ENCODE measurements at places on chromosomes 1 and 21. TPM values are rescaled to one million over a fixed set of nuclear protein-coding genes. Genes with fewer than 3 reads are reported as not detected.

DNA sequence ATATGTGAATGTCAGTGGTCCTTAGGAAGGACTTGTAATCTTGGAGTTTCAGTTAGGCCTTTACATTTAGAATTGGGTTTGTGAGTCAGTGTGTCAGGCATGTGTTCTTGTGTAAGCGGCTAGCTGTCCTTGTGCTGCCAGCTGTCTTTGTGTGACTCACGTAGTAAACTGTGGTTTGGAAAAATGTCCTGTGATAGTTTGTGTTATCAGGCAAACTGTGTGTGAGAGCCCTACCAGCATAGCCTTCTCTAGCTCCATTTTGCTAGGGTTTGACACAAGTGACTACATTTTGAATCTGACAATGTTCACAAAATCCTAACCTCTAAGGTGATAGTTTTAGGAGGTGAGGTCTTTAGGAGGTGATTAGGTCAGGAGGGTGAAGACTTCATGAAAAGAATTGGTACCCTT lies 6.9 kb upstream of the SLC35D1 start:
- no peak overlapping the region for H3K27ac ChIP-seq
- H3K4me1 ChIP-seq, result no peaks in the 10 kb centered on the region
- no peaks in the 10 kb centered on the region for H3K36me3 ChIP-seq
- no peak overlapping the region for H3K4me3 ChIP-seq
- H3K27me3 ChIP-seq, result no peaks in the 10 kb centered on the region

DNA sequence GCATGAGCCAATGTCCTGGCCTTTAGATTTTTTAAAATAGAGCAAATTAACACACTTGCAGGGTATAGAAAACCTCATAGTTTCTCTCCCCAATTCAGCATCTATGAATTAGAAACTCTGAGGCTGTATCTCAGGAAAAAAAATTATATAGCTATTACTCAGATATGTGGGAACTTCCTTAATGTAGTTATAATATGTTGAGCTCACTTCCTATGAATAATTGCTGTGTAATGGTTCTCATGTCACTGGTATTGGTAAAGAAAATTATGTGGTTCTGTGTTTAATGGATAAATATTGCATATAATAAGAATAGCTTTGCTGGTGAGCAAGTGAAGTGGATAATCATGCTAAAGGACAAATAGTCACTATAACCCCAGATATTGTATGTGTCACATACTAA lies 2019.8 kb downstream of the NCAM2 start:
- H3K27ac ChIP-seq, result no peak overlapping the region
- no peak overlapping the region for H3K4me3 ChIP-seq
- no peaks in the 10 kb centered on the region for H3K4me1 ChIP-seq
- no peaks in the 10 kb centered on the region for H3K27me3 ChIP-seq
- H3K36me3 ChIP-seq, result no peaks in the 10 kb centered on the region

- no peaks in the 10 kb centered on the region for H3K27me3 ChIP-seq
- no peak overlapping the region for H3K4me3 ChIP-seq
- no peak overlapping the region for H3K27ac ChIP-seq
- no peaks in the 10 kb centered on the region for H3K36me3 ChIP-seq
Measured at GRCh38 chr1:211822677-211823407, 7.7 kb downstream of the LPGAT1 start.

The HPCAL4 gene
- 1.9 TPM for total RNA-seq

The PTGER3 gene
- not detected for total RNA-seq

- peaks cover 42% of the 10 kb centered on the region for H3K4me1 ChIP-seq
- no peaks in the 10 kb centered on the region for H3K27me3 ChIP-seq
- H3K36me3 ChIP-seq, result no peaks in the 10 kb centered on the region
- no peak overlapping the region for H3K4me3 ChIP-seq
- no peak for DNase-seq
Measured at GRCh38 chr1:167086033-167086432, 4.1 kb downstream of the GPA33 start.

- H3K27me3 ChIP-seq, result no peaks in the 10 kb centered on the region
- DNase-seq, result no peak
- no peaks in the 10 kb centered on the region for H3K36me3 ChIP-seq
Measured at GRCh38 chr1:245085508-245086095, 69.2 kb upstream of the KIF26B start.

DNA sequence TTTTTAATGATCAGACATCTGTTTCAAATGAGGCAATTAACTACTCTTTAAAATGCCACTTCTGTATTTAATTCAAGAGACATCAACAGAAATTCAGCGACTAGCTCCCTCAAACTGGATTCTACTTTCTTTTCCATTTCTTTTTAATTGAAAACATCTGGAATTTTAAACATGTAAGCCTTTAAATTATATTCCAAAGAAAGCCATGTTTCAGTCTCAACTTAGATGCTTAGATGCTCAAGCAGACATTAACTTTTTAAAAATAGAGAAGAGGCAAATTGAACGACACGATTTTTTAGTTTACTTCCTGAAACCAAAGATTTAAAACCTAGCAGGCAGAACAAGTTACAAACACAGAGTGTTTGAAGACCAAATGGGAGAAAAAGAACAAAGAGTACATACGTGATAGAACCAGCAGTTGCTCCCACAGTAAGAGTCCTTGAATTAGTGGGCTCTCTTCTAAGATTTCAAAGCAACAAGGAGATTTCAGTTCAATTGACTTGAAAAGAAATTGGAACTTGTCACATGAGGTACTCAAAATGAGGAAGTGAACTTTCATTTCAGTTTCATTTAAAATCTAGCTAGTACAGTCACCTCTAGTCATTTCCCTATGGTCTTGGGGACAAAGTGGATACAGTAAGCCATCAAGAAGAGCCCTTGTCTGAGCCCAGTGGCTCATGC lies at the start of gene CTSS:
Gene CTSS, minus strand, starts transcription at position 483 of the 681 bp plus-strand sequence. CDS start 1,015 bp downstream, outside the sequence.
- H3K4me3 ChIP-seq, result peak within 1 kb of the TSS; percentile 61
- H3K4me1 ChIP-seq, result peaks cover 28% of the 10 kb centered on the region
- peak within 1 kb of the TSS; percentile 63 for H3K27ac ChIP-seq

The SH3BGR gene
- 4.5 TPM for total RNA-seq

The SMIM11 gene
- 9.2 TPM for total RNA-seq

DNA sequence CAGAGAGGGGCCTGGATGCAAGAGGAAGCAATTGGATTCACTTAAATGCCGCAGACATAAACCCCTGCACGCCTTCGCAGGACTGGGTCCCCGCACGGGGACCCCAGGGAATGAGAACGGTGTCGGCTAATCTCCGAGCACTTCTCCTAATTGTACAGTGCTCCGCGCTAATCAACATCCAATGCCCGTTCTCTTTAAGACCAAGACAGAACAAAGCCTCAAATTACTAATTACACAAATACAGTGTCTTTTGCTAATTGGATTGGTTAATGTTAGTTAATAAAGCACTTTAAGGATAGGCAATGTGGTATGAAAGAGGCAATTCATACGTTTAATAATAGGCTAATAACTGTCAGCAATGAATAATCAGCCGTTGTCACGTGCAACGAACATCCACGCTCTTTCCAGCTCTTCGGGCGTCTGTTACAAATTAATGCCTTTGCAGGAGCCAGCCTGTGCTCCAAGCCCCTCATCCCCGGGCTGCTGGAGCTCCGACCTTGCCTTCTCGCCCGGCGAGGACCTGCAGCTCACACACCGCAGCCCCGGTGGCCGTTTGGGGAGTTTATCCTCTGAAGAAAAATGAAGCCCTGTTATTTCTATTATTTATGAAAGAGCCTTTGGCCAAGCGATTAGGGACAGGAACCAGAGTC lies 157.8 kb downstream of the PRDM16 start:
- H3K27ac ChIP-seq, result no peak overlapping the region
- H3K4me1 ChIP-seq, result no peaks in the 10 kb centered on the region
- H3K27me3 ChIP-seq, result no peaks in the 10 kb centered on the region
- H3K36me3 ChIP-seq, result no peaks in the 10 kb centered on the region
- DNase-seq, result no peak

DNA sequence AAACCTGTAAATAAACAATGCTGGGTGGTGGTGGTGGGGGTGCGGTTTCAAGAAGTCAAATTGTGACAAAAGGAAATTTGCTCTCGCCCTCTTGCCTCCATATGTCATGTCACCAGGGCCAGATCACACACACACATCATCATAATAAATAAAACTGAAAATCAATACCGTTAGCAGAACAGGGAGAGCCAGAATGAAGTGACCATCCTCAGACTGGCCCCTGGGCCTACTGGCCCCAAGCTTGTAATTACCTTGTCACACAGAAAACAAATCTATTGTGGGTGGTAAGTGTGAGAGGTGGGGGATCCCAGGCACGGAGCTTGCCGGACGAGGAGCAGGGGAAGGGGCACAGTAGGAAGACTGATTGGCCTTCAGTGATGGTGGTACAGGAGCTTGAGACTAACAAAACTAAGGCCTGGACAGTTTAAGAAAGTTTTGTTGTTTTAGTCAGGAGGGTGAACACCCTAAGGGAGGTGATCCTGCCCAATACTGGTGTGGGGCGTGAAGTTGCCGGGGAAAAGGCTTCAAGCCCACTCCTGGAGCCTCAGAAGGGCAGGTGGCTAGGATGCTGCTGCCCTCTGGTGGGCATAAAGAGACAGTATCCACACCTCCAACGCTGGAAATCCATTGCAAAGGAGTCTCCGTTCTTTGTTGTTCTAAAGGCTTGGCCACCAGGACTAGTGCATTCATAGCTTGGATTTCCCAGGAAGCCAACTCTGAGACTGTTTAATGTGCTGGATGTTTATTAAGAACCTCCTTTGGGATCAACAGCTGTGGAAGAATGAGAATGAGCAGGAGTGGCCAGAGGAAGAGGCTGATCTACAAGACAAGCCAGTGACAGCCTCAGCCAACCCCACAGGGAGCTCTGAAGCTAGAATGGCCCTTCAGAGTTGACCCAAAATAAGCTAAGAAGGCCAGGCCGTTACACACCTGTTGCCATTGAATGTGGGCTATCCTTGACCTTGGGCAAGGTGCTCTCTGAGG lies 8.1 kb upstream of the C1orf216 start:
- H3K36me3 ChIP-seq, result no peaks in the 10 kb centered on the region
- no peaks in the 10 kb centered on the region for H3K27me3 ChIP-seq
- no peak overlapping the region for H3K4me3 ChIP-seq
- H3K27ac ChIP-seq, result no peak overlapping the region
- DNase-seq, result peak; percentile 71

DNA sequence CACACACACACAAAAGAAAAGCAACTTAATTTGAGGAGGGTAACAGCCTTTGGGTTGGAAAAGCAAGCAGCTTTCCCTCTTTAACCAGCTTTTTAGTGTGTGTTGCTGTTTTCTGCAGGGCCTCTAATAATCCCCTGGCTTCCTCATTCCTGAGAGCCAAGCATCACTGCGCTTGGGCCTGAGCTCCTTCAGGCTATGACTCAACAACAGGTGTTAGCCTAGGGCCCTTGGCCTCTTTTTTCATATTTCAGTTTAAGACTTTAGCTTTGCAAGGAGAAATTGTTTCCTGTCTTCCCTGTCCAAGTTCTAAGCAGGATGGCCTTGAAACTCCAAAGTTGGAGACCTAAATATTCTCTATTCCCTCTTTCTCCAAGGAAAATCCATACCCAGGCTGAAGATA lies 26.2 kb upstream of the SNX27 start:
- DNase-seq, result no peak
- no peaks in the 10 kb centered on the region for H3K4me1 ChIP-seq
- no peak overlapping the region for H3K4me3 ChIP-seq
- no peaks in the 10 kb centered on the region for H3K36me3 ChIP-seq

DNA sequence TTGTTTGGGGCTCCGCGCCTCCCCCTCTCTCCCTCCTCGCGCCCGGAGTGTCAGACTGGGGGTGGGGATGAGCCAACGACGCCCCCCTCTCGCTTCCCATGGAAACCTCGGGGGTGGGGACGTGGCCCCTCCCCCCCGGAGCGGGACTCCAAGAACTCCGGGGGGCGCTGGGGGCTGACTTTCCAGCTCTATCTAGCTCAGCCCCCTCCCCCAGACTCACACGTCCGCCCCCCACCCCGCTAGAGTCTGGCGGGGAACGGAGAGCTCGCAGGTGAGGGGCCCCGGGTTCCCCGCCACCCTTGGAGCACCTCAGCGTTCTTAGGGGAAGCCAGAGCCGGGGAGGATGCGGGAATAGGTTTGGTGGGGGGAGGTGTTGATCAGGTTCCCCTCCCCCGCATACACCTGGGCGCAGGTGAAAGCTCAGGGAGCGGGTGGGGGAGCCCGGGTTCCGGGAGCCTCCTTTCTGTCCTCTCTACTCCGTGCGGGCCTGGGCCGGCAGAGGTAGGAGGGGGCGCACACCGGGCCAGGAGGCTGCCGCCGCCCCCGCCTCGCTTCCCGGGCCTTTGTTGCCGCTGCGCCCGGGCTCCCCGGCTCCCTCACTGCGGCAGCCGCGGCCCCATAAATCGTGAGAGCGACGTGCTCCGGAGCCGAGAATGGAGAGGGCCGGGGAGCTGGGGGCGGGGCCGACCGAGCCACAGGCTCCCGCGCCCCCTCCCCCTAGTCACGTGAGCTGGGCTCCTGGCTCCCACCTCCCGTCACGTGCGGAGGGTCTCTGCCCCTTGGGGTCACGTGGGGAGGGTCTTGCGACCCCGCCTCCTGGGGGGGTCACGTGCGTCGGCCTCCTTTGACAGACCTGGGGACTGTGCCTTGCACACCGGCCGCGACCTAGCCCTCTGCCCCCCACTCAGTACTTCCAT lies 1.9 kb downstream of the EFNA3 start:
- DNase-seq, result peak; percentile 40
- peak overlapping the region; percentile 16 for H3K27ac ChIP-seq
- H3K4me1 ChIP-seq, result peaks cover 66% of the 10 kb centered on the region
- peaks cover 43% of the 10 kb centered on the region for H3K27me3 ChIP-seq

- no peak overlapping the region for H3K4me3 ChIP-seq
- no peak for DNase-seq
- peaks cover under 1% of the 10 kb centered on the region for H3K36me3 ChIP-seq
- H3K4me1 ChIP-seq, result no peaks in the 10 kb centered on the region
- H3K27ac ChIP-seq, result no peak overlapping the region
Measured at GRCh38 chr1:201136355-201137023, 9.5 kb upstream of the ASCL5 start.

DNA sequence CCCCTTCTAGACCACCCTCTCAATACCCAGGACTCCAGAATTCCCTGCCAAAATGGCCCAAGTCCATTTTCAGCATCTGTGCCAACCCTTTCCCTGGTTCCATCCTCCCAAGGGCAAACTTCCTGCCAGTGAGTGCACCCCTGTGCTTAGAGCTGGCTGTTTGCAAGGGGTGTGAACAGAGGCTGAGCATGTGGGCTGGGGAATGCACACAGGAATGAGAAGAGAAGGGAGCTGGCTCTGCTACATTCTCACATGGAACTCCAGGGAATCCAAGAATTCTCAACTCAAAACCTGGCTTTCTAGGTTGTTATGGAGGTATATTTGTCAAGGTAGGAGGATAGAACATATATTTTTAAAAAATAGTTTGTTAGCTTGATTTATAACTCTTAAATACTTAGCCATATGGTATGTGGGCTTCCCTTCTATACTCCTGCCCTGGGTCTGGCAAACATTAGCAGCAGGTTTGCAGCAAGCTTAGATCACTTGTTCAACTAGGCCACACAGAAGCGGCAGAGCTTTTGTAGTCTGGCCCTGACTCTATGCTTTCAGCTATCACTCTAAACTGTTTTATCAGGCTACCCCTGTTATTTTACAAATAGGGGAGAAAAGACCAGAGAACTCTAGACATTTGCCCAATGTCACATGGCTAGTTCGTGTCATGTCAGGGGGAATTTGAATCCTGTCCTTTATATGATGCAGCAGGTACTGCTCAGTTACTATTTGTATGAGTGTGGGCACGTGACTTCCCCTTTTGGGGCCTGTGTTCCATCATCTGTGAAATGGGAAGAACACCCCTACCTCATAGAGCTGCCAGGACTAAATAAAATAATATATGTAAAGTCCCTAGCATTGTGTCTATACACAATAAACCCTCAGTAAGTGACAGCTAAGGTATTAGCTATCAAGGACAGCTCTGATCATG lies 8.1 kb upstream of the STMN1 start:
- H3K4me3 ChIP-seq, result no peak overlapping the region
- peaks cover 14% of the 10 kb centered on the region for H3K4me1 ChIP-seq
- no peaks in the 10 kb centered on the region for H3K36me3 ChIP-seq
- DNase-seq, result no peak

Measured in CD8-positive, alpha-beta memory T cell (primary cell).